Activated T-cell treated with anti-CD3 and anti-CD28 coated beads for 4 hours (primary cell): ENCODE measurements at places on chromosomes 11 and 22.

DNA sequence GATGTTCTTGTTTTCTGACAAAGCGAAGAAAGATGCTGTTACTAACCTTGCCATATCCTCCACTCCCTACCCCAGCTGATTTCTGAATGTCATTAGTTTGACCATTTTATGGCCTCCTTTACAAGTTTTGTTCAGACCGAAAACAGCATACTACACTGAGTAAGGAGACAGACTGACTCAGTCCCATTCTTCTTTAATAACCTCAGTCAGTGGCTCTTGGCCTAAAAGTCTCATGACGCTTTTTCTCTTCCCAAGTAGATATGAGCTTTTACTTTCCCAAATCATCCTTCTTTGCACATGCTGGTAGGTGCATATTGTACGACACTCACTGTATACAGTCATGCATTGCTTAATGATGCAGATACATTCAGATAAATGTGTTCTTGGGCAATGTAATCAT, 8.0 kb upstream of the FIBIN start:
- DNase-seq = no peak

DNA sequence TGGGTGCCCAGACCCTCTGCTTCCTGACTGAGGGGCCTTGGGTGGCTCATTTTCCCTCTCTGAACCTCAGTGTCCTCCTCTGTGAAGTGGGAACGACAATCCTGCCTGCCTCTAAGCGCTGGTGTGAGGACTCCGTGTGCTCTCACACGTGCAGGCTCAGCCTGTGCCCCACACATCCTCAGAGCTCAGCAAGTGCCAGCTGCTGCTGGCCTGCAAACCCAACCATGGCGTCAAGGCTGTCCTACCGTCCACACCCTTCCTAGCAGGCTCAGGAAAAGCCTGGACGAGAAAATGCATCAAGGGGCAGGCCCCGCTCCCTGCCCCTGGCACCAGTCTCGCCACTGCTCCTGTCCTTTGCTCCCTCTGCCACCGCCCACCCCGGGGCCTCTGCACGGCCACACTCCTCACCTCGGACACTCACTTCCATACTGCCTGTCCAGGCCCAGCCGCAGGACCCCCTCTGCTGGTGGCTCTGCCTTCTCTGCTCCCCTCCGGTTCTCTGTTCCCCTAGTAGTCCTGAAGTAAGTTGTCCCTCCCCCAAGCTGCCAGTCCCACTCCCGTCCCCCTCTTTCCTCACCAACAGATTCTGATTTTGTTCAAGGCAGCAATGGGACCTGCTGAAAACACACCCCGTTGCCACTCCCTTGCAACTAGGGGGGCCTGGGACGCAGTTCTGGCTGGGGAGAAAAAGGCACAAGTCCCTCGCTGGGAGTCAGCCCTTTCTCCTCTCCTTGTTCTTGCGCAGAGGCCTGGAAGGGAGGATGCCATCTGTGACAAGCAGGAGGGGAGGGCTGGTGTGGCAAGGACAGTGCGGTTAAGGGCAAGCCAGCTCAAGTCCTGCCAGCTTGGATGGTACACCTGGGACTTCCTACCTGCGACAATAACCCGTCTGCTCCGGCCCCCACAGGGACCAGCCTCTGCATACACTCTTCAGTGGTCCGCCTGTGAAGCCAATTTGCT, 62.2 kb downstream of the ARFGAP3 start:
- no peak for DNase-seq

DNA sequence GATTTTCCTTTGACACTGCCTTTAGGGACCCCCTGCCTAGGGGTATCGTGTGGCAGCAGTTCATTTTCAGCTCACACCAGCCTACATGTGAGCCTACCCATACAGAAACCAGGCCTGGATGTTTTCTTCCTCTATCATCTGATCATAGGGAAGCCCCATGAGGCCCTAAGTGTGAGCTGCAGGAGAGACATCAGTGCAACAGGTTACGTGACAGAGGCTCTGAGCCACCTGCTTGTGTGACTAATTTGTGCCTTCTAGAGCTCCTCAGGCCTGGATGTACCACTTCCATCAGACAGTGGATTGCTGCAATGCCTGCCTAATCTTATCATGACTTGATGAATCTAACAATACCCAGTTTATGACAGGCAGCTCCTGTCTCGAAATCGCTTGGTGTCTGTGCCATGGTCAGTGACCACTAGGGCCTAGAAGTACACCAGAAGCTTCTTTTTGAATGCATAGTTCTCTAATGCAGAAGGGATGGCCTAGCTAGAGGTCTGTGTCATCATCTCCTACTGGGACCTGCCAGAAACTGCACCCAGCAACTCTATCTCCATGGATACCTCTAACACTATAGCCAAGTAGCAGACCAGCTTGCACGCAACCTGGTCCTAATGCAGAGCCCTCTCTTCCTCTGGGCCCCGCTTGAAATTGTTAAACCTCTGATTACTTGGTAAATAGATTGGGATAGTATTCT, 109.7 kb upstream of the CLPB start:
- no peak for DNase-seq

DNA sequence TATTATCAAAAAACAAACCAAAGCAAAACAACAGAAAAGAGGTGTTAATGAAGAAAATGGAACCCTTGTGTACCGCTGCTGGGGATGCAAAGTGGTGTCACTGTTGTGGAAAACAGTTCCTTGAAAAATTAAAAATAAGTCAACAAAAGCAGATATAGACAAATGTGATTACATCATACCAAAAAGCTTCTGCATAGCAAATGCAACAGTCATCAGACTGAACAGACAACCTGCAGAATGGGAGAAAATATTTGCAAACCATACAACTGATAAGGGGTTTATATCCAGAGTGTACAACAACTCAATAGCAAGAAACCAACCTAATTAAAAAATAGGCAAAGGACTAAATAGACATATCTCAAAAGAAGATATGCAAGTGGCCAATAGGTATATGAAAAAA, 22.9 kb upstream of the CARS1 start:
- no peak for DNase-seq

- DNase-seq = no peak
Measured at GRCh38 chr11:15769203-15769602, 587.1 kb downstream of the SOX6 start.
